Right renal pelvis (tissue), 4 donors: ENCODE measurements at places on chromosomes 2 and 18. TPM values are rescaled to one million over a fixed set of nuclear protein-coding genes. Genes with fewer than 3 reads are reported as not detected.

GRCh38 chr2:3433776-3434400 is 54.4 kb downstream of the TRAPPC12 start:
- DNase-seq: no peak

DNA sequence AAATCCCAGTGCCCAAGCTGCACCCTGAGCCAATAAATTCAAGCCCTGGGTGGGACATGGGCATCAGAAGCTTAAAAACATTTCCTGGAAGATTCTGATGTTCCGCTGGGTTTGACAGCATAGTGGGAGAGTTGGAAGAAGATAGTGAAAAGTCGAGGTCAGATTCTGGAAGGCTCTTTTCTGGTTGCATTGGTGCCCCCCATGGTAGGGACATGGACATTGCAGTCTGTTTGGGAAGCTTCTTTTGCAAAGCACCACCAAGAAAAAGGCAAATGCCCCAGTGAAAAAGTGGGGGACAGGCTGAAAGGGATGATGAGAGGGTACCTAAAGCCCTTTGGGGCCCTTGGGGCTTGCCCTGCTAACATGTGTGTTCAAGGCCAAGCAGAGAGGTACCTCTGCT is 21.0 kb downstream of the MERTK start:
- no peak for DNase-seq

Gene MTX2
- 95.7 TPM for polyA plus RNA-seq

Gene SLC38A11
- polyA plus RNA-seq: 14.5 TPM

Gene EML6
- 12.3 TPM for polyA plus RNA-seq
